ENCODE measurements at places on chromosomes 3 and 15.

DNA sequence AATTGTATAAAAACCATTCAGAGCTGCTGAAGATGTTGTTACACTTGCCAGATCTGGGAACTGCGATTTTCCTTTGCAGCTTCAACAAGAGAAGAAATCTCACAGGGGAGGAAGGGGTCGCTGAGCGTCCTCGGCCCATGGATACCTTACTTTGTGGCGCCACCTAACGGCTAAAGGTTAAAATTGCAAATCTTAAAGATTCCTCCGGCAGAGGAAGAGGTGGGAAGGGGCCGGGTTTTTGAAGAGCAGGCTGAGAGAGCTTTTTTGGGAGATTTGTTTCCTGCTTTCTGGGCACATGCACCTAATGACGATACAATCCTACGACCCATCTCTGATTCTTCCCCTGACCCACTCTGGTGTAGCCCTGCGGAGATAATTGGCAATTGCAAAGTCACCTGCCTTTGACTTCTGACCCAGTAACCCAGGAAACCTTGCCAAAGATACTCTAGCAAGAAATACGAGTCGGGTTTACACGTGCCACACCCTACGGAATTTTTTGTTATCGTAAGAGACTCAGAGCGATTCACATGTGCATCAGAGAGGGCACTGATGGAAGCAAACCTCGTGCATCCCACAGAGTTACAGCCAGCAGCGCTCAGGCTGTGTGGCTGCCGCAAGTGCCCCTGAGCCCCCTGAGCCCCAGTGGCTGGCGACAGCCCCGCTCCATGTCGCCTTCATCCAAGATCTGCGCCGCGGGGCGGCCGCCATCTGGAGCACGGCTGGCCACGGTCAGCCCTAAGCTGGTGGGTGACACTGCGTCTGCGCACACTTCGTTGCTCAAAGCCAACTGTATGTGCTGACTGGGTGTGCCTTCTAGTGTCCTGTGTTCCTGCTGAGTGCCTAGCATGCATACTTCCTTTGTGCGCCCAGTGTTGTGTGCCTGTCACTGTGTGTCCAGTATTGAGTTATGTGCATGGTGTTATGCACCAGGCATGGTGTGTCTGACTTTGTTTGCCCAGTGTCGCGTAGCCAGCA is 55.2 kb upstream of the CHRNA7 start:
- peak; percentile 51 for DNase-seq

DNA sequence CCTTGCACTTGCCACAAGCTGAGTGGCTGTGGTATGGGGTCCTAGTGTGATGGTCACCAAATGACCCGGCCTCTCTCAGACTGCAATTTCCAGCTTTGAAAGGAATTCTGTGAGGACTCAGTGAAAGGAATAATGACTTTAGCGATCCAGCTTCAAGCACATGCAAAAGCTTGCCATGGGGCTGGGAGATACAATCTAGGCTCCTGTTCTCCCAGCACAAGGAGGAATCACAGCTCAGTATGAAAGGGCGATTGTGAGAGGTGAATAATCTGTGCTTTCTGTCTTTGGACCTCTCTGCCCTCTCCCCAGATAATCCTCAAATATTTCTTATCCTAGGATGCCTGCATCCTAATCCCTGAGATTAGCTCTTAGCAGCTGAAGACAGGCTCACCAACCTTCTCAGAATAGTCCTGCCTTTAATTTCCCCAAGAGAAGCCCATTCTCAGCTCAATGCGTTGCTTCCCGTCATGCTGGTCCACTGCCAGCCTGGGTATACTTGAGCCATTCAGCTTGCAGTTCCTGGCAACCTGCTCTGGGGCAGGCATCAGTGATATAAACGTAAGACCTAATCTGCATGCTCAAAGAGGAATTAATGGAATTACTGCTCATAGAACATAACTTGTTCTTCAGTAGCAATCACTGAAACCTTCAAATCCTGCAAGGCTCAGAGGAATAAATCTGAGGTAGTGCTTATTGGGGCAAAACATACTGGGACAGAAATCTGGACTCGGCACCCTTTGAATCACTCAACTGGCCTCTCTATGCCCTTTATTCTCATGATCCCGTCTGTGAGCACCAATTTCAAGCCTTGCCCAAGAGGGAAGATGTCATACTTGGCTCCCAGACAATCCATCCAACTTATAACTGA is 15.1 kb downstream of the TLNRD1 start:
- DNase-seq: no peak

DNA sequence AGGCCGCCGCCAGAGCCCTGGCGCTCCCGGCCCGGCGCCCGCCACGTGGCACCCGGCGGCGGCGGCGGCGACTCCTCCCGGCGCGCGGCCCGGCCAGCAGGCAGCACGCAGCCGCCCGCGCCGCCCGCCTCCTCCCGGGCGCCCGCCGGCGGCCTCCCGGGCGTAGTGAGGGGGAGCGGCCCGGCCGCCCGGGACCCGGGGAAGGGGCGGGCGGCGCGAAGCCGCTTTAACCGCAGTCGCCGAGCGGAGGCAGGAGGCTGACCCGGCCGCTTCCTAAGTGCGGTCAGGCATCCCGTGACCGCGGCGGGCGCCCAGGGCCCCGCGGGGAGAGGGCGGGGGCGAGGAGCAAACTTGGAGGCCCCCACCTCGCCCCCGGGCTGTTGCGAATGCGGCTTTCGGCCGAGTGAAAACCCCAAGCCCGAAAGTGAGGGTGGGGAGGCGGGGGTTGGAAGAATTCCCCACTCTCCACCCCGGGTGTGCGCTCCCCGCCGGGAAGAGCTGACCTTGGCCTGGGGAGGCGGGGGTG is 1.7 kb upstream of the HES1 start:
- peak; percentile 52 for DNase-seq

DNA sequence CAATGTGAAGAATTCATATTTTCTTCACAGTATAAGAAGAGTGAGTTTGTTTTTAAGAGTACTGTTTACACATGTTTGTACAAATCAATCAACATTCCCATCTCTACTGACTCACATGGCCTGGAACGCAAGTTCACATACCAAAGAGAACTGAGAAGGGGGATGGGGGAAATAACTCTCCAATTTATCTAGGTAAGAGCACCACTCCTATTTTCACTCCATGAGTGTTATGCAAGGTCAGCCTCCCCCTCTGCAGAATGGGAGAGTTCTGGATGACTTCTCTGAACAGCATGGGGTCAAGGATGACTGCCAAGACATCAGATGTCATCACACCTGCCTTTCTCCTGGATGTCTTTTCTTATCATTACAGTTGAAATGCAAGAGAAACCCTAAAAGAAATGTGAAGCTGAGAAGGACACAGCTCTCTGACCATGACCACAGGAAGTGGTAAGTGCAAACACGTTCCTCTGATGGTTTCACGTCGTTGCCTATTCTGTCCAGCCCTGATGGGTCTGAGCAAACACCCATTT is 95.2 kb downstream of the SEMA6D start:
- no peak for DNase-seq

DNA sequence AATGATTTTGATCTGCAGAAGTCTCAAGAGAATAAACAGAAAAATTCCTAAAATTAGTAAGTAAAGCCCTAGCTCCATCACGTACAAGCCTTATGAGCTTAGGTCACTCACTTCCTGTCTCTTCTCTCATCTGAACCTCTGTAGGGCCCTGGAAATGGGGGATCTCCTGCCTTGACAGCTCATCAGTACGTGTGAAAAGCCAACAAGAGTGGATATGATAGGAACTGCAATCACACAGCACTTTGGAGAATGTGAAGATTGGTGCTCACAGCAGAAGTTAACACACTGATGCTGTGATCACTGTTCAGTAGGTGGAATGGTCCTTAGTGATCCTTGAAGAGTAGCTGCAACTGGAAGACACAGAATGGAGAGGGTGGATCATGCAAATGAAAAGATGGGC is 27.8 kb upstream of the ALDH1L1 start:
- DNase-seq: no peak

DNA sequence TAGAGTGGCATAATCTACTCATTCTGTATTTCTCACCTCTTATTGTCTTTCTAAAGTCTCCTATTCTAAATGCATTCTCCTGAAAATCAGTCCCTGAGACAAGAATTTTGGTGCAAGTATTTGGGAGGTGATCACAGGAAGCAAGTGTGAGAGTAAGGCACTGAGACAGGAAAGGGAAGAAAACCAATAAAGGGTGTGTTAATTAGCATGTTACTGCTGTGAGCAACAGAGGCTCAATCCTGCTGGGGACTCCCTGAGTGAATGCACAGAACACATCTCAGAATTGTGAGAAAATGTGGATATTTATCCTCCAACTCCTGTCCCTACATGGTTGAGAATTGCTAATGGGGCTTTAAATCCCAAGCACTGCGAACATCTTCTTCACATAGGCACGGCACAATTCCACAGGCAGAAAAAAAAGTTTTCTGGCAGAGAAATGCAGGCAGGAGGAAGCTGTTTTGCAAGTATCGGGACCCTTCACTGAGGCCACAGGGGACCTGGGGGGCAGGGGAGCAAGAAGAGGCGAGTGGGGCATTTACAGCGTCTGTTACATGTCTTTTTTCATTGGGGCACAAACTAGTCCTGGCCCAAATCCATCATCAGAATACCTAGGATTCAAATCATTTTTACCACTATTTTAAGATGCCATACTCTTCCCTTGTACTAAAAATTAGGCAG is 27.2 kb upstream of the STT3B start:
- no peak for DNase-seq

GRCh38 chr3:187838016-187838540 is 92.8 kb upstream of the BCL6 start:
- DNase-seq: no peak

GRCh38 chr3:50620420-50620819 is 3.5 kb downstream of the MAPKAPK3 start:
- no peak for DNase-seq

DNA sequence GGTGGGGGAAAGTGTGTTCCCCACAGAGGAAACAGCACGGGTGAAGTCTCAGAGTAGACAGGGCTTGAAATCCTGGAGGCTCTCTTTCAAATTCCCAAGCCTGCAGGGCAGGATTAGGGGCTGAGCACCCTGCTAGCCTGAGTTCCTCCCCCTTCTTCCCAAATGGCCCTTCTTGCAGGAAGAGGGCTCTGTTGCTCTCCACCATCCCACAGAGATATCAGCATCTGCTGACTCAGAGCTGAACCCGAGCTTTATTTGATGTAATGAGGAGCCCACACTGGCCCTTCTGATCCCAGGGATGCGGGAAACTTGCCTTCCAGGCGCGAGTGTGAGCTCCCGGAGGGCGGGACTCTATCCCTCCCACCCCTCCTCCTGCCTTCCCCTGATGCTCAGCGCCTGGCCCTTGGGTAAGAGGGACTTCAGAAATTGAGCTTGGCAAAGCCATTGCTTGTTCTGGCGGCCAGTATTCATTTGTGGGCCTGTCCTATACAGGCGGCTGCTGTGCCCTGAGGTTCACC is 1.4 kb upstream of the STRA6 start:
- peak; percentile 20 for DNase-seq

GRCh38 chr3:5317557-5317956 is 130.1 kb downstream of the EDEM1 start:
- DNase-seq: no peak

DNA sequence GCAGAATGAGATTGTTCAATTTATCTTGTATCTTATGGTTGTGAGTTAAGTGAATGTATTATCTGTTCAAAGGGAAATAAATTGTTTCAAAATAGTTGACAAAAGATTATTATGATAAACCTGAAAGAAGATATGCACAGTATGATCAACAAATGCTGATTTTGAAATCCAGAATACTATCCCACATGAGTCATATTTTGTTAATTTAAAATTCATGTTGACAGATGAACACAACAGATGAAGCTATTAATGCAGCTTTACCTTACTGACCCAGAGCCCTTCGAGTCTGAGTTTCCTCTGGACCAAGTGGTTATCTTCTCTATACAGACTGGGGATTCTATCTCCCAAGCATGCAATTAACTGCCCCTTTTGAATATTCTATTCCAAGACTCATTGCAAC is 482.8 kb downstream of the FGF12 start:
- DNase-seq: no peak

DNA sequence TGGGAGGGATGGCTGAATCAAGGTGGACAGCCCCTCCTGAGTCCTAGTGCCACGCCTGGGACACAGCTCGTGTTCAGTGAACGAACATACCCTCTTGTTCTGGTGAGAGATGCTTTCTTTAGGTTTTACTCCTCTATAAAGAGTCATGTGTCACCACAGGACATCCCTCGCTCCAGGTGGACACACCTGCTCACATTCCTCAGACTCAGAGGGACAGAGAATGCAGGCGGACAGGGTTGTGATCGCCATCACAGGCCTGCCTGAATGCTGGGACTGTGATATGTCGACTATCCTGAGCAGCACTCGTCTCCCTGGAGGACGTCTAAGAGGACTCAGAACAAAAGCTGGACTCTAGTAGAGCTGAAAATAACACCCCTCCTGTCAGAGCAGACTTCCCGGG is 96.4 kb upstream of the SNRPA1 start:
- DNase-seq: no peak

GRCh38 chr3:3998140-3998922 is 199.1 kb downstream of the LRRN1 start:
- peak; percentile 15 for DNase-seq

DNA sequence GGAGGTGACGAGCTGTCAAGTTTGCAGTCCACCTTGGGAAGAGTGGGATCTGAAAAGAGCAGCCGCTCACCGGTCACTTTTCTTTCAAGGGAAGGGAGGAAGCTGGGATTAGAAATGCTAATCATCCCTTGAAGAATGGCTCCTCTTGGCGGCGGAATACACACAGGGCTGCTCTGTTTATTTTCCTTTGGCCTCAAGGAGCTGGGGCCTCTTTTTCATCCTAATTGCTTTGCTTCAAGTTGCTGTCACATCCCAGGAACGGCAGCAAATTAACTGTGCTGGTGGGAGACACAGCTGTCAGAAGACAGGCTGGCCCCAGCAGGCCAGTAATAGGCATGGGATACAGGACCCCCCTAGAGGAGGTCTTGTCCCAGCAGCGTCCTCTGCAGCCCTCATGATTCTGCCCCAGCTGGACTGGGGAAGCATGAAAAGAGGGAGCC is 6.7 kb downstream of the KBTBD13 start:
- no peak for DNase-seq

- DNase-seq: no peak
These were observed 413.5 kb downstream of the OCA2 start for GRCh38 chr15:27685644-27686043.

DNA sequence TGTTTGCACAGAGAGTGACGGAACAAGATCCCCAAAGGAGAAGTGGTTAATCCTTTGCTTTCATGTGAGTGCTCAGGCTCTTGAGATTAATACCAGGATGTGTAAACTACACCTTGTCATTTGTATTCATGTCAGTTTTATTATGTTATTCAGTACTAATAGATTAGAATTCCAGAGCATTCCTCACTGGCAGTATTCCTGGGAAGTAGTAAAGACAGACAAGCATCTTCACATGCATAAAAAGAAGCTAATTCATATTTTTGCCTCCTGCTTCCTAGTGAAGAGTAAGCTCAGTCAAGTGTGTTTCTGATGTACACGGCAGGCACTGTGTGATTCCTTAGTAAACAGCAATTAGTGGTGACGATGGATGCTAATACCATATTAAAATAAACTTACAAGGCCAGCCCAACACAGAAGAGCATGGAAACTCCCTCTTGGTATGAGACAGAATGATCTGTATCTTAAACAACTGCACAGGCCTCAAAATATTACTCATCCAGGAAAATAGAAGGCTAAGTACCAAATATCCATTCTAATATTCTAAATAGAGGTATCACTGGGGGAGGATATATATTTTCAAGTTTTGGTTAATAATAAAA is 336.8 kb upstream of the MCTP2 start:
- no peak for DNase-seq

- no peak for DNase-seq
These were observed 17.9 kb downstream of the TMEM40 start for GRCh38 chr3:12741209-12741608.
